ENCODE measurements at places on chromosomes 3 and 15.

GRCh38 chr3:115760716-115761115 lies 137.4 kb downstream of the GAP43 start:
- no peak overlapping the region for H3K4me3 ChIP-seq
- no peaks in the 10 kb centered on the region for H3K27me3 ChIP-seq
- H3K27ac ChIP-seq, result no peak overlapping the region
- no peaks in the 10 kb centered on the region for H3K36me3 ChIP-seq
- H3K4me1 ChIP-seq, result no peaks in the 10 kb centered on the region

- no peaks in the 10 kb centered on the region for H3K36me3 ChIP-seq
Measured at GRCh38 chr15:42593143-42593542, 17.7 kb downstream of the STARD9 start.

DNA sequence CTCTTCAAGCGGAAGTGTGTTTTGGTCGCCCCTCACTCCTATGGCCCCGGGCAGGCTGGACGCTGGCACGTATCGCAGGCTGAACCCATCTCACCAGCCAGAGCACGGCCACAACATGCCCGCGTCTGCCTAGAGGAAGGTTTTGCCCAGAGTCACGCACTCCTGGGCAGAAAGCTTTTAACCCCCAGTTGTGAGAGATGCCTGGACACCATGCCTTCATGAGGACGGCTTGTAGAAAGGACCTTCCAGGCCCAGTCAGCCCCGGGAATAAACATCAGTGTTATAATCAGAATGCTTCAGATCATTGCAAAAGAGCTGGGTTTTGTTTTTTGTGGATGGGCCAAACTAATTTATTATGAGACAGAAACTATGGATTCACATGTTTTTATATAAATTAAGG lies 16.5 kb downstream of the CYFIP1 start:
- H3K4me3 ChIP-seq, result no peak overlapping the region
- no peaks in the 10 kb centered on the region for H3K4me1 ChIP-seq
- peaks cover 4% of the 10 kb centered on the region for H3K27me3 ChIP-seq
- no peaks in the 10 kb centered on the region for H3K36me3 ChIP-seq

- H3K27me3 ChIP-seq, result no peaks in the 10 kb centered on the region
- peaks cover 2% of the 10 kb centered on the region for H3K4me1 ChIP-seq
- peaks cover 7% of the 10 kb centered on the region for H3K36me3 ChIP-seq
- DNase-seq, result no peak
- H3K27ac ChIP-seq, result no peak overlapping the region
- no peak overlapping the region for H3K4me3 ChIP-seq
Measured at GRCh38 chr3:50261505-50261904, 7.4 kb upstream of the SEMA3B start.

GRCh38 chr15:85542895-85543331 lies 162.5 kb downstream of the AKAP13 start:
- no peak overlapping the region for H3K27ac ChIP-seq
- no peak overlapping the region for H3K4me3 ChIP-seq
- H3K27me3 ChIP-seq, result no peaks in the 10 kb centered on the region
- peaks cover 5% of the 10 kb centered on the region for H3K4me1 ChIP-seq
- DNase-seq, result no peak

- no peak overlapping the region for H3K4me3 ChIP-seq
- DNase-seq, result no peak
- H3K27me3 ChIP-seq, result no peaks in the 10 kb centered on the region
- H3K4me1 ChIP-seq, result no peaks in the 10 kb centered on the region
- H3K27ac ChIP-seq, result no peak overlapping the region
- peaks cover 12% of the 10 kb centered on the region for H3K36me3 ChIP-seq
Measured at GRCh38 chr3:128343287-128344051, 123.2 kb downstream of the DNAJB8 start.

Data from T-cell (primary cell).